Smooth muscle cell of the umbilical artery (primary cell): ENCODE measurements at places on chromosomes 6 and 20. TPM values are rescaled to one million over a fixed set of nuclear protein-coding genes. Genes with fewer than 3 reads are reported as not detected.

MAP3K4 gene
- total RNA-seq = 21.4 and 28.6 TPM in 2 replicates

FOXC1 gene
- 0.30 and 2.0 TPM in 2 replicates for total RNA-seq

GGTLC1 gene
- not detected in 2 replicates for total RNA-seq

ZC3H12D gene
- total RNA-seq = 0.05 and 0.30 TPM in 2 replicates

SAMD5 gene
- total RNA-seq = 0.88 and 3.3 TPM in 2 replicates

IGF2R gene
- total RNA-seq = 306 and 322 TPM in 2 replicates

BLCAP gene
- 43.1 and 48.8 TPM in 2 replicates for total RNA-seq

SOX18 gene
- under 0.01 TPM in 1 of 2 replicates, not detected in the other for total RNA-seq

BPIFA2 gene
- not detected in 2 replicates for total RNA-seq
